ENCODE measurements at places on chromosomes 12 and 14. TPM values are rescaled to one million over a fixed set of nuclear protein-coding genes. Genes with fewer than 3 reads are reported as not detected.
A peak's percentile ranks its signal among the peaks of the same experiment; 100 is the strongest.

Gene PSMA6
- polyA plus RNA-seq: 92.3 TPM

Gene KCNA5
- 2.3 TPM for polyA plus RNA-seq

Gene SLC39A5
- 0.20 TPM for polyA plus RNA-seq

Gene C12orf75
- polyA plus RNA-seq: 0.86 TPM

Gene SLCO1B1
- polyA plus RNA-seq: not detected

DNA sequence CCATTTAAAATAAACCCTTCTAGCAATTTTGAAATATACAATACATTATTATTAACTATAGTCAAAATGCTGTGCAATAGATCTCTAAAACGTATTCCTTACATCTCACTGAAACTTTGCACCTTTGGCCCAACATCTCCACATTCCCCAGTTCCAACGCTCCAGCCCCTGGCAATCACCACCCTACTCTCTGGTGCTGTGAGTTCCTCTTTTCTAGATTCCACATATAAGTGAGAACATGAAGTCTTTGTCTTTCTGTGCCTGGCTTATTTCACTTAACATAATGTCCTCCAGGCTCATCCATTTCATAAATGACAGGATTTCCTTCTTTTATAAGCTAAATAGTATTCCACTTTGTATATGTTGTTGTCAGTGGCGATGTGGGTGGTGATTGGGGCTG lies 194.7 kb upstream of the RTL1 start:
- DNase-seq: no peak

- no peak for DNase-seq
Observed at GRCh38 chr14:50605766-50606165, 45.8 kb downstream of the ATL1 start.

- no peak for DNase-seq
Observed at GRCh38 chr12:3244219-3244750, 167.1 kb downstream of the TSPAN9 start.

GRCh38 chr14:52891800-52892199 lies 59.0 kb downstream of the FERMT2 start:
- no peak for DNase-seq

GRCh38 chr14:69652942-69653684 lies 41.7 kb downstream of the SUSD6 start:
- DNase-seq: no peak

- no peak for DNase-seq
Observed at GRCh38 chr12:94041850-94042249, 106.5 kb upstream of the PLXNC1 start.

GRCh38 chr12:11134305-11134704 lies at the start of gene TAS2R30:
TSS of gene TAS2R30 (minus strand) at chr12:11134644. CDS start at chr12:11134244, 400 bp downstream.
- DNase-seq: no peak

DNA sequence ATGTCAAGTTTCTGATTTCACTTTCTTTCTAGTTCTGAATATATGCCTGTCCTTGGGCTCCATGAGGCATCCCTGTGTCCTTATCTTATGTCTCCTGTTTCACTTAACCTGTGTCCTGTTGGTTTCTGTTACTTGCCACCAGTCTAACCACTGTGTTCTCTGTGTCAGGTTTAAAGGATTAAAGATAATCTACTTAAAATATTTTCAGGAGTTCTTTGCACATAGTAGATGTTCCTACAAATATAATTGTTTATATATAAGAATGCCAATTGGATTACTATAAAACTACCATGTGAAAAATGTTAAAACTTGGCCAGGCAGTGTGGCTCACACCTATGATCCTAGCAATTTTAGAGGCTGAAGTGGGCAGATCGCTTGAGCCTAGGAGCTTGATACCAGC lies 406.4 kb downstream of the CCER1 start:
- no peak for DNase-seq

- DNase-seq: no peak
Observed at GRCh38 chr12:125966641-125967040, 901.4 kb downstream of the AACS start.

GRCh38 chr14:78982551-78982950 lies 812.4 kb downstream of the NRXN3 start:
- no peak for DNase-seq

DNA sequence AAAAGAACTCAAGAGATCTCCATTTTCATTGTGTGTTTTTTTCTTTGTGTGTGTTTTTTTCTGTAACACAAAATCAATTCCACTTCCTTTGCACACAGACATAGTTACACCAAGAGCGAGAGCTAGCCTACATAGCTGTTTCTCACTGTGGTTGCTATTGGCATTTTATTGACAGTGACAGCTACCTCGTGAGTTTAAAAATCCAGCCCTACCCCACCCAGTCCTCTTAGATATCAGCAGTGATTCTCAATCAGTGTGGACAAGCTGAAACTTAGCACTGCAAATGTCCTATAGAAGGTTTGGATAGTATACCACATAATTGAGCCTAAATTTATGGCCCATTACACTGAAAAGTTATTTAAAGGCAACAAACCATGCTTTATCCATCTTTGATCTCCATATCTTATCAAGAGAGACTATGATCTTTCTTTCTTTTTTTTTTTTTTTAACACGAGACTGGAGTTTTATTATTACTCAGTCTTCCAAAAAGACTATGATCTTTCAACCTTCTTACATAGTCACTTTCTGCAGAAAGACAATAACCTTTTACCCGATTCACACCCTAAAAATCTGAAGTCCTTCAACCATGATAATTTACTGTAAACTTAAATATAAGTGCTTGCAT lies 46.8 kb downstream of the ATP2B1 start:
- DNase-seq: no peak

DNA sequence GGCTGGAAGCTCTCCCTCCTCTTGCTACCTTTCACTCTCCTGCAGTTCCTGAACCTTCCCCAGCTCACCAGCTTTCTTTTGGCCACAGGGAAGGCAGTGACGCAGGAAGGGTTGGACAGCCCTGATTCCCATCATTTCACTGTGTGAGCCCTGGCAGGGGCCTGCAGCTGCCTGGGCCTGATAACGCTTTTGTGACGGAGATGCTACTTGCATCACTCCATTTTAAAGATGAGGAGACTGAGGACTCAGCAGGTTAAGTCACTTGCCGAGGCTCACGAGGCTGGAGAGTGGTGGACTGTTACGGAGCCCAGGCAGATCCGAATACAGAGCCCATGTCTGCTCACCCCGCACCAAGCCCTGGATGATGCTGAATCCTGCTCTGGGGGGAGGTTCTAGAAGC lies 145.3 kb downstream of the RBM19 start:
- DNase-seq: no peak

DNA sequence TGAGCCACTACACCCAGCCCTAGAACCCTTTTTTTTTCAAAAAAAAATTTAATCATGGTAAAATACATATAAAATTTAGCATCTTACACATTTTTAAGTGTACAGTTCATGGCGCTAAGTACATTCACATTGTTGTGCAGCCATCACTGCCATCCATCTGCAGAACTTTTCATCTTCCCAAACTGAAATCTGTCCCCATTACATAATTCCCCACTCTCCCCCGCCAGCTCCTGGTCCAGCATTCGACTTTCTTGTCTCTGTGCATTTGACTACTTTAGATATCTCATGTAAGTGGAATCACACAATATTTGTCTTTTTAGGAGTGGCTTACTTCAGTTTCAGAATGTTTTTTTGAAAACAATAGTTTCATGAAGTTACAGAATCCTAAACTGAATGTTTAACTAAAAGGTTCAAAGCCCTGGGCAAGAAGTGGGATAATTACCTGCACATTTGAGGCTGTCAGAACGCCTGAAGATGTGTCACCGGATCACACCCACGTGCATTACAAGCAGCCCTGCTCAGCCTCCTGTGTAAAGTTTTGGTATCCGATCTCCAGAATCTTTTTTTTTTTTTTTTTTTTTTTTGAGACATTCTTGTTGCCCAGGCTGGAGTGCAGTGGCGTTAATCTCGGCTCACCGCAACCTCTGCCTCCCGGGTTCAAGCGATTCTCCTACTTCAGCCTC lies 12.7 kb downstream of the EML1 start:
- DNase-seq: no peak

- DNase-seq: peak; percentile 38
Observed at GRCh38 chr12:56839915-56840325, 76.8 kb downstream of the HSD17B6 start.

All from heart right ventricle (tissue), 16 donors.